ENCODE measurements at places on chromosomes 3 and 15.
A peak's percentile ranks its signal among the peaks of the same experiment; 100 is the strongest.

GRCh38 chr15:95304947-95305400 is 1025.5 kb upstream of the NR2F2 start:
- no peak for DNase-seq

GRCh38 chr3:101827211-101828174 is 21.8 kb upstream of the NFKBIZ start:
- peak; percentile 90 for DNase-seq

DNA sequence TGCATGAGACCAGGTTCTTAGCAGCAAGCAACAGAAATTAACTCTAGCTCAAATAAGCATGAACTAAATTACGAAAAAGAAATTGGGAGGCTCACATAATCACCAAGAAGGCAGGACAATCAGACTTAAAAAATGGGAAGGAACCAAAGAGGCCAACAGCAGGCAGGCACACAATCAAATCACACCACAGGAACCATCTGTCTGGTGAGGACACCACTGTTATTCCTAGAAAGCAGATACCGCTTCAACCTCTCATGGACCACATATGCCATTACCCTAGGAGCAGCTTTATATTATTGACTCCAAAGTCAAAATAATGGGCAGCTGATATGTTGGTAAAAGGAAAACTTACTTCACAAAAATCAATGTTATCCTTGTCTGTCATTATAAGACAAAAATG is 51.6 kb downstream of the SUCLG2 start:
- DNase-seq = no peak

GRCh38 chr15:71433402-71433801 is 318.1 kb downstream of the THSD4 start:
- DNase-seq = no peak

DNA sequence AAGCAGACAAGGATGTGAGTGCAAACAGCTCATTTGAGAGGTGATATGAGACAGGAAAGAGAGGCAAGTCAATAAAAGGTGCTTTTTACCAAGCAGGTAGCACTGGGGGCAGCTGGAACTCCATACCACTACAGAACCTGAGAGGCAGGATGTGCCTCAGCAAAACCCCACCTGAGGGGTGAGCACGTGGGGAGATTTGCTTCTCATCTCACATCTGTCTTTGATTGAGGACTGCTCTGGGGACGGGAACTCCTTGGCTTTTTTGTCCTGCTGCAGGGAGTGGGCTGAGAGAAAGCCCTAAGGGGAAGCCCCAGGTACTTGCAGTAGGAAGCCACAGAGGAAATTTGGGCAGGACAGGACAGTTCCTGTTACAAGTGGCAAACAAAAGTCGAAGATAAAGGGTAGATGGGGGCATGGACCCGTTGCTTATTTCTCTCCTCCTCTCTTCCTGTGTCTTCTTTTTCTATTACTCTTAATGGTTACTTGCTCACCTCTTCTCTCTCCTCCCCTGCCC is 27.1 kb downstream of the CFAP161 start:
- peak; percentile 13 for DNase-seq

DNA sequence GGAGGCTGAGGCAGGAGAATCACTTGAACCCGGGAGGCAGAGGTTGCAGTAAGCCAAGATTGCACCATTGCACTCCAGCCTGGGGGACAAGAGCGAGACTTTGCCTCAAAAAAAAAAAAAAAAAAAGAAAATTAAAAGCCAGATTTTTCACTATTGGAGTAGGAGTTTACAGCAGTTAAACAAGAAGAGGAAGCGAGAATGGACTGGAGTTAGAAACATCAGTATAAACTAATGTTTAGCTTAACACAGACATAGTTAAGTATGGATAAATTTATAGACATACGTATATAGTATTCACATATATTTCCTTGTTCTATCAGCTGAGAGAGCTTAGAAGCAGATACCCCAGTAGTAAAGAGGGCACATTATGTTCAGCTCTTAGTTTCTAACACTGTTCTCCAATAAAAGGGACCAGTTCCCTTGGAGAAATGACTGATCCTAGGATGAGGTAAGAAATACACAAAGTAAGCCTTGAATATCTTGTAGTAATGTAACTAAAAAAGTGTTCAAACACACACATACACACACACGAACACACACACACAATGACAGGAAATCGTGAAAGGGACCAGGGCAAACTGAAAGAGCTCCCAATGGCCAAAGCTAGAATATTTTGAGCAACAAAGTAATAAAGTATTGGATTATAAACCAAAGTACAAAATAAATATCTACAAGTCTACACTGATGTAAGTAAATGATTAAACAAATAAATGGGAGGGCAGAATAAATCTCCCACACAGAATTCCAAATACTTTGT is 25.1 kb downstream of the PIK3CB start:
- no peak for DNase-seq

GRCh38 chr3:14853271-14853951 is 34.6 kb downstream of the FGD5 start:
- DNase-seq = no peak

- no peak for DNase-seq
Observed at GRCh38 chr15:87954793-87955192, 301.7 kb downstream of the NTRK3 start.

- no peak for DNase-seq
Observed at GRCh38 chr3:125116311-125117080, 60.7 kb upstream of the HEG1 start.

Data from activated naive CD8-positive, alpha-beta T cell treated with anti-CD3 and anti-CD28 coated beads, Interleukin-2, amount 50 U/mL, for 24 hours (primary cell).